ENCODE measurements at places on chromosomes 13 and 19.

DNA sequence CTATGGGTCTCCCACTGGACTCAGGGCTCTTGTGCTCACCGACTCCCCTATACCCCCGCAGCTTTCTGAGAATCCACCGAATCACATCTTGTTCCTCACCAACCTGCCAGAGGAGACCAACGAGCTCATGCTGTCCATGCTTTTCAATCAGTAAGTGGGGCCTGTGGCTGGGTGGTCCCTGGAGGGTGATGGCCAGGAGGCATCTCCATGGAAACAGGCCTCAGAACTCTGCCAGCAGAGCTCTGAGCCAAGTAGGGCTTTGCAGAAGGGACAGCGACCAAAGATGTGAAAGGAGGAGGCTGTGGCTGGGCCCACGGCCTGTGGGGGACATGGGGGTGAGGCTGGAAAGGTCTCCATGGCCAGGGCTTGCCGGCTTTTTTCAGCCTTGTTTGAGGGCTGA, 11.8 kb upstream of the MIA start:
- DNase-seq: no peak

DNA sequence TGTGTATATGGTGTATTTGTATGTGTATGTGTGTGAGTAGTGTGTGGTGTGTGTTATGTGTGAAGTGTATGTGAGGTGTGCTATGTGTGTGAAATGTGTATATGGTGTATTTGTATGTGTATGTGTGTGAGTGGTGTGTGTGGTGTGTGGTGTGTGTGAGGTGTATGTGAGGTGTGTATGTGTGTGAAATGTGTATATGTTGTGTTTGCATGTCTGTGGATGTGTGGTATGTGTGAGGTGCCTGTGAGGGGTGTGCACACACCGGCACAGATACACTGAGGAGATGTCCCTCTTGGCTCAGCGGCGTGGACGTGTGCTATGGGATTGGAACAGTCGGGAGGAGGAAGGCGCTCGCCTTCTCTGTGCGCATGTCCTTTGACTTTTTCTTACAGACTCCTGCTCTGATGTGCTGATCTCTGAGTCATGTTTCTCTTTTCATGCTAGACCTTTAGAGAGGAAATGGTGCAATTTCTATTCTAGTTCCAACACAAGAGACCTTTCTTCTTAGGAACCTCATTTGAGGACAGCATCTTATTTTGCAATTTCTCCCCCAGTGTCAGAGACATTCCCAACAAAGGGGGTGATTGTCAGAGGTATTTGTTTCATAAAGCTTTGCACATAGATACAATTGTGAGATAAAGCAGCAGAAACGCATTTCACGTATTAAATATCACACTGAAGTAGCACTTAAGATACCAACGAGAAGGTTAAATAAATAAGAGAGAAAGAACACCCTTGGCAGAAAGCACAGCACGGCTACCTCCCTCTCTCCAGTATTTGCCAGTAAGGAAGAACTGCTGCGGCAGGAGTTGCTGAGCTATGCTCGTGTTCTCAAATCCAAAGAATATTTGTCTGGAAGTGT, 11.3 kb upstream of the TNFRSF19 start:
- DNase-seq: no peak

- no peak for DNase-seq
Measured at GRCh38 chr13:76969488-76970365, 21.4 kb downstream of the ACOD1 start.

GRCh38 chr19:18711893-18712292, 28.4 kb downstream of the CRTC1 start:
- no peak for DNase-seq

- no peak for DNase-seq
Measured at GRCh38 chr13:106630162-106630561, 62.2 kb upstream of the ARGLU1 start.

GRCh38 chr13:114057166-114058050, 75.0 kb downstream of the RASA3 start:
- DNase-seq: no peak

- DNase-seq: no peak
Measured at GRCh38 chr19:19121371-19121770, 16.9 kb downstream of the TMEM161A start.

DNA sequence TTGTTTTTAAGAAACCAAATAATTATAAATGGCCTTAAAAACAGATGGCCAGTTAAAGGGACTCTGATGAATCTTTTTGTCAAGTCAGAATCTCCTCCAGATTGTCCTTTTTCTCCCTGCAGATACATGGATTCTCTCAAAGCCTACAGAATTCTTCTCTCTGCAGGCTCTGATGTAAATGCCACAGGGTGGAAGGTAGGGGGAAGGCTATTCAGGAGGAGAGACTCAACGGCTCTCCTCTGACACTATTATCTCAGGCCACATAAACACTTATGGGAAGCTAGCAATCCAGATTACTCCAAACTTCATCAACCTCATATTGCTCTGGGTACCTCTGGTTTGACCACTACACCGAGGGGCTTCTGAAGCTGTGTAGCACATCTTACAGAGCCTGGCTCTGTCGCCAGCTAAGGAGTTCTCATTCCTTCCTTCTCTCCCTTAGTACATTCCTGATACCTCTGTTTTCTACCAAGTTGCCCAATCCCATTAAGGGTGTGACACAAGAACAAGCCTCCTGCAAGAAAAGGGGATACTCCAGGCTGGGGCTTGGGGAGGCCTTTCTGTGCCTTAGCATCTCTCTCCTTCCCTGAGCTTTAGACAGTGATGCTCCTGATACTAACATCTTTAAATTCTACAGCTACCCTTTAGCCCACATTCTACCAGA, 14.9 kb downstream of the LCP1 start:
- peak; percentile 8 for DNase-seq

DNA sequence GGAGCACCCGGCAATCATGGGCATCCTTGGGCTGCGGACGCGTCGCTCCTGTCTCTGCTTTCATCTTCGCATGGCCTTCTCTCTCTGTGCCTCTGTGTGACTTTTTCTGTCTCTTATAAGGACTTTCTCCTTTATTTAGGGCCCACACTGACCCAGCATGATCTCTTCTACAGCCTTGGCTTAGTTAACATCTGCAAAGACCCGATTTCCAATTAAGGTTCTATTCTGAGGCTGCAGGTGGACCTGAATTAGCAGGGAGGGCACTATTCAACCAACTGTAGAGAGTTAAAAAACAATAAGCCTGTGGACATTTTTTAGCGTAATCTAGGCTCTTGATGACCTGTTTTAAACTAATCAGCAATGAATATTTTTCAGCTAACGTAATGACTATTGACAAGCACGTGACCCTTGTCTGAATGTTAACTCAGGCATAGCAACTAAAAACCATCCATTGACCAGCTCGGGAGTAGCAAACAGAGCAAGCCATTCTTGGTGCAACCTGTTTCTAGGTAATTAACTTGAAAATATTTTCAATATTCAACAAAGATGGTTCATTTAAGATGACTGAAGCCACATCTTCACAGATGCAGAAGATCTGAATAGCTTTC, 15.2 kb downstream of the F10 start:
- DNase-seq: no peak

DNA sequence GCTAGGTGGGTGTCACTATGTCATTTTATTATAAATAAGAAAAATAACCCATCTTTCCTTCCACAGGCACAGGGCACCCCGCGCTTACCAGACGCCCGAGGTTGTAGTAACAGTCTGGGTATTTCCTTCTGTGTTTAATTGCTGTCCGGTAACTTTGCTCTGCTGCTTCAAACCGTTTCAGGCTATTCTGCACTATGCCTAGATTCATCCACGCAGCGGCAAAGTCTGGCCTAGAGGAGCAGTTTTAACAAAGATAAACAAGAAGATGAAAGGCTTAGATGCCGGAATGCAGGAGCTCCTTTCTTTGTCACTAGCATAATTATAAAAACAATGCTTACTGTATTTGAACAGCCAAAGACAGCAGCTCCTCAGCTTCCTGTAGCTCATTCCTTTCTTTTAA, 36.9 kb upstream of the GGACT start:
- DNase-seq: no peak

DNA sequence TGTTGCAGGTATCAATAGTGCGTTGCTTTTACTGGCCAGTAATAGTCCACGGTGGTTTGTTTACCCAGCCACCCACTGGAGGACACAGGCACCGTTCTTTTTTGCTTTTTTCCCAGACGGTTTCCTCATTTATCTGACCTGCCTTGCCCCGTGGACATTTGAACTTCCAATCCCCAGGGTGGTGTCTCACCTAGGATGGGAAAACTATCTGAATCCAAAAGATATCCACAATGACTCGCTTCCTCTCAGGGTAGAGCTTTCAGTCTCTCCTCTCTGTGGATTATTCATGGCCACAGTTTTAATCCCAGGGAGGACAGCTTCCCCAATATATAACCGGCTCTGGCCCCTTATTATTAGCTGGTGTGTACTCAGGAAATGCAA, 170.8 kb downstream of the FOXO1 start:
- DNase-seq: no peak

DNA sequence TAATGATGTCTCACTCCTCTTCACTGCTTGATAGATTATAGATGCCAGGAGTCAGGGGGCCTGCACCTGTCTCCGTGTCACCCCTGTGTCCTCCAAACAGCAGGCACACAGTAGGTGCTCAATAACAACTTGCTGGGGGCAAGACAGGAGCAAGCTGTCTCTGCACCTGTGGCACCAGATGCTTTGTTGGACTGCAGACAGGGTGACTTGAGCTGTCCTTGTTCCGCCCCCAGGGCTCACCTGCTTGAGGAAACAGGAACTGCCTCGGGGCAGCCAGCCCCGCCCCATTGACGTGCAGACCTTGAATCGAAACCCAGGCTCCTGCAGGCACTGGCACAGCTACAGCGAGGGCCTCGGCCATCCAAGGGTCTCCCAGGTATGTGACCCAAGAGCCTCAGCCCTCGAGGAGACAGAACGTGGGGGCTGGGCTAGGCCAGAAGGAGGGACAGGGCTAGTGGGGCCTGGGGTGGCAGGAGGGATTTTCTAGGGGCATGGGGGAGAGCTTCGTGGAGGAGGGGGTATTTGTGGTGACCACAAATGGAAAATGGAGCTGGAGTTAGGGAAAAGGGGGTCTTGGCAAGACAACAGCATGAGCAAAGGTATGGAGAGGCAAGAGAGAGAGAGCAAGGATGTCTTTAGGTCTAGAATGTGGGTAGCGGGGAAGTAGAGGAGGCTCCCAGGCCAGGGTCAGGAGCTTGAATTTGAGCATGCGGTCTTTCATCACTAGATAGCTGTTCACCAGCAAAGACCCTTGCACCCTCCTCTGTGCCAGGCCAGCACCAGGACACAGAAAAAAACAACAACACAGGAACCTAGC, at the start of gene HSH2D:
Gene HSH2D (plus strand): TSS at position 287 of the 817 bp plus-strand sequence. CDS start 5,066 bp downstream, outside the sequence.
- DNase-seq: no peak

- DNase-seq: no peak
Measured at GRCh38 chr19:3931041-3931440, 1.8 kb upstream of the NMRK2 start.

GRCh38 chr13:99273128-99273527, 14.9 kb upstream of the GPR18 start:
- no peak for DNase-seq

DNA sequence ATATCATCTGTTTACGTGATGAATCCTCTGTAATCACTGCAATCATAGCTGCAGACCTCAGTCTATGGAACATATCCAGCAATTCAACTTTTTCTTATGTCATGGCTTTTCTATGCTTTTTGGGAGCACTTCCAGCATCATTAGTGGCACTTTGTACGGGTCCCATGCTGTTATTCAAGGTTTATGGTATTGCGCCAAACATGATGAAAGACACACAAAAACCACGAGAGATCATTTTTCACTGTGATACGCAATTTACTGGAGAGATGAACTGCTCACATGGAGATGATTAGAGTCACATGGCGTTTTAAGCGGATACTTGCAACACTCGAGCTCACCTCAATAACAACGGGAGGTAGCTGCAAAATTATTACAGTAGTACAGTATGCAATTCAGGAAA, 2101.7 kb upstream of the PCDH20 start:
- DNase-seq: no peak

DNA sequence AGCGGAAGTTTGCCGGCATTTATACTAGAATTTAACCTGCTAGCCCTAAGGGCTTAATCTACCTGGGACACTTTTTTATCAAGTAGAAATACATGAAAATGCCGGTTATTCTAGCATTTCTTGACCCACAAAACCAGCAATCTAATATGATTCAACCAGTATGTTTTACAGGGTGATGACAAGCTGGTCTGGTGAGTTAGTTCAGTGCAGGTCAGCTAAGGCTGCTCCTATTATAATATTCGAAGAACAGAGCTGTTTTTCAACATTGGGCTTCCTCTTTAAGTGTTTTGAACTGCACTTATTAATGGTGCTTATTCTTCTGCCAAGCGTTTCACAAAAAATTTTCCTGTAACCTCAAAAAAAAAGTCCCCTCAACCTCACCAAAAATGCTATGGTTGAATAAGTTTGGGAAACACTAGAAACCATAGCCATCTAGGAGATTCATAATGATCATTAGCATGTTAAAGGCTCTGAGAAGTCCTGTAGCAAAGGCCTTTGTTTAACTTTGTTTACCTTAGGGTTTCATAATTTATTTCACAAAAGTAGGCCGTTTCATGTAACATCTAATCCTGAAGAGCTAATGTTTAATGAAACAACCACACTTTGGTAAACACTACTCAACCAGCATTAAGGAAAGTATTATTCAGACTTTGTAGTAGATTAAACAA, 526.6 kb downstream of the KLF12 start:
- no peak for DNase-seq

DNA sequence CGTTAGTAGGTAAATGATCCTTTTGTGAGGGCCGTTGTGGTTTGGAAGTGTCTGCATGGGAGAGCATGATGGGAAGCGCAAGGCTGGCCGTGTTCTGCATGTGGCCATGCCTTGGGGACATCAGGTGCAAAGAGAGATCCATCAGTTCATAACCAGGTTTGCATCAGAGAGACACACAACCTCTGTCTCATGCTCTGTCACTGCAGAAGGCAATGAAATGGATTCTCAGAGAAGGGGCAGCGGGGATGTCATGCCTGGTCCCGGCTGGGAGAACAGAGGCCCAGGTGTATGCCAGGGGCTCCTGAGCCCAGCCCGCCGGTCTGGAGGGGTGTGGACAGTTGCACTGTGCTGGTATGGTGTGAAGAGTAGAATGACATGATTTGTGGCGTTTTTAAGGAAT, 60.2 kb downstream of the GGACT start:
- no peak for DNase-seq

All from erythroblast (primary cell).